MV-4-11 (cell line): ENCODE measurements at places on chromosomes 1 and 21.

DNA sequence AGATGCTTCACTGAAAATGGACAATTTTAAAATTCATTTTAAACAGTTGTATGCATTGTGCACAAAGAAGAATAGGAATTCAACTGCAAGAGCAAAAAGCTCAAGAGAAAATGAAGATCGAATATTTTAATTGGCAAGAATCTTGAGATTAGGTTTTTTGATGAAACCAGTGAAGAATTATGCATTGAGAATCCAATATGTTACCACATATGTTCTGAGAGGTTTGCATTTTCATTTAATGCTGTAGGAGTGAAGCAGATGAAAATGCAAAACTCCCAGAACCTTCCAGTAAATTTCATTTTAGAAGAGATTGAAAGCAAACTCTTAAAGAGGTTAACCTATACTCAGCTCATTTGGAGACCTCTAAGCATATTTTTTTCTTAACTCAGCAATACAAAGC is 298.0 kb downstream of the OLFM3 start:
- no peak for DNase-seq

GRCh38 chr1:177163844-177164379 is 600 bp downstream of the ASTN1 start:
- DNase-seq, result no peak

- DNase-seq, result no peak
Measured at GRCh38 chr21:33987461-33987860, 71.9 kb upstream of the ATP5PO start.

DNA sequence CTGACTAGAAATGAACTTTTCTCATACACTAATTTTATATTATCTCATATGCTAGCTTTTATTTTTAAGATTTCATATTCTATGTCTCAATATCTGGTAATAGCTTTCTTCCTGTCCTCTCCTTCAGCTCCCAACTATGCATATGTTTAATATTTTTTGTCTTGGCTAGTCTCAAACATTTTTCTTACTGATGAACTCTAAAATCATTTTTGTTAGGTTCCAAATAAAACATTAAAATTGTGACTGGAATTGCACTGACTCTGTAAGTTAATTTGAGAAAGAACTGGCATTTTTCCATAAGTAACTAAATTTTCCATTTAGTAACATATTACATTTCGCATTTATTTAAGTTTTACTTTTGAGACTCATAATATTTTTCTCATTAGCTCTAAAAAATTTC is 368.5 kb upstream of the DPYD start:
- no peak for DNase-seq

DNA sequence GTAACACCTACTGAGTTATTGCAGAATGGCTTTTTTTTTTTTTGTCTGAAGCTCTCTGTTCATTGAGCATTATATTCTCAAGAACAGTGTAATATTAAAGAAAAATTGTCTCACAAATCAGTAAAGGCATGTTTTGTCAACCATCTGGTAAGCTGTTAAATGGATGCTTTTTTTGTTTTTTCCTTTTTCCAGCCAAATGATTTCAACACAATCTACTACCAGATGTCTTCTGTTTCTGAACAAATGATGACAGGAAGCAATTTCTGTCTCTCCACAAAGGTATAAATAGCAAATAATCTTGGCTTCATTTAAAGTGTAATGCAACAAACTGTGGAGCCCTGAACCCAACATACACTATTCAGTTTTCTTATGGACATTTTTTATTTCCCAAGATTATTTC is 78.6 kb upstream of the RGS2 start:
- no peak for DNase-seq
